ENCODE measurements at places on chromosomes 6 and 20.

DNA sequence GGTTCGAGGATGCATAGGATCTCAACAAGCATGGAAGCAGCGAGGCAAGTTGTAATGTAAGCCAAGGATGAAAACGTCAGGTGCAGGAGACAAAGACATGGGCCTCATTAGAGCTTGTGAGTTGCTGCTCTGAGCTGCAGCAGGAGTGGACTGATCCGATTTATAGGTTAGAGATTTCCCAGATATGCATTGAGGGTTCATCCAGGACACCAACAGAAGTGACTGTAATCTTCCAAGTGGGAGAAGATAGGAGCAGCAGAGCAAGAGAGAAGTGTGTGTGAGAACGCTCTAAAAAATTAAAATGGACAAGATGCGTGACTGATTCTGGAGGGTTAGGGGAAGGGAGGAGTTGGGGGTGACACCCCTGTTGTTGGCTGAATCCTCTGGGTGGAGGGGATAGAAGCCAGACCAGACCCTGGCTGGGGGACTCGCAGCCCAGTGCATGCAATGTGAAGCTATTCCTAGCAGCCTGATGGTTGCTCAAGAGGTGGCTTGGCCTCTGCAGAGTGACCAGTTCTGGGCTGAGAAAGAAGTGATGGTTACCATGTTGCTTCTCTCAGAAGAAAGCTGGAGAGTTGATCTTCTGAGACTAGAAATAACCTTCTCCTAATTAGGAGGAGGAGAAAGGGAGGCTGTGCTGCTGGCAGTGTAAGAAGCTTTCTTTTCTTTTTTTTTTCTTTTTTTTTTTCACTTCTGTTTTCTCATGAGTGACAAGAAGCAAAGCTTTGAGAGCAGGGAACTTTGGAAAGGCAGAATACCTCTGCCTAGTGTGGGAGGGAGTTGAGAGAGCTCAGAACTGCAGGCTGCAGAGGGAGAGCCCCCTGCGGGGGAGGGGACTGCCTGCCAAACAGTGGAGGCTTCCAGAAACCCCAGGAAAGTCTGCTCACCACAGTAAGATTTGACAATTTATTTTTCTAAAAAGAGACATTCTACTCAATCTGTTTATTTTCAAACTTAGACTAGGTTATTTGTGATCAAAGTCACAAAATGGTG is 116.9 kb downstream of the SLX4IP start:
- DNase-seq, result no peak

GRCh38 chr6:25946631-25947030 is 16.0 kb upstream of the TRIM38 start:
- DNase-seq, result no peak

DNA sequence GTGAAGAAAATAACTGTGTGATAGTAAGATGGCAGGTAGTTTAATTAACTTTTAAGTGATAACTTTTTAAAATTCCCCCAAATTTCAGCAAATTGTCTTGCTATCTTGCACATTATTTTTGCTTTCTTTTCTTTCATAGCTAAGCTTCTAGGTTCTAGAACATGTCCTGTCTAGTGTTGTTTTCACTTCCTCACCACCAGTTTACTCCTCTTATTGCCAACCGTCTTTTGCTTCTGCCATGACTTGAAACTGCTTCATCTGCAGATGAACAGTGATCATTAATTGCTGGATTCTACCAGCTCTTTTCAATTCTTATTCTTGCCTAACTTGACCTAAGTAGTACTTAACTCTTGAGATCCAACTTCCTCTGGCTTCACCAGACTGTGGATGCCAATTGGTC is 137.8 kb downstream of the CENPW start:
- DNase-seq, result no peak

- no peak for DNase-seq
These were observed 139.1 kb upstream of the GMDS start for GRCh38 chr6:2384528-2384927.

DNA sequence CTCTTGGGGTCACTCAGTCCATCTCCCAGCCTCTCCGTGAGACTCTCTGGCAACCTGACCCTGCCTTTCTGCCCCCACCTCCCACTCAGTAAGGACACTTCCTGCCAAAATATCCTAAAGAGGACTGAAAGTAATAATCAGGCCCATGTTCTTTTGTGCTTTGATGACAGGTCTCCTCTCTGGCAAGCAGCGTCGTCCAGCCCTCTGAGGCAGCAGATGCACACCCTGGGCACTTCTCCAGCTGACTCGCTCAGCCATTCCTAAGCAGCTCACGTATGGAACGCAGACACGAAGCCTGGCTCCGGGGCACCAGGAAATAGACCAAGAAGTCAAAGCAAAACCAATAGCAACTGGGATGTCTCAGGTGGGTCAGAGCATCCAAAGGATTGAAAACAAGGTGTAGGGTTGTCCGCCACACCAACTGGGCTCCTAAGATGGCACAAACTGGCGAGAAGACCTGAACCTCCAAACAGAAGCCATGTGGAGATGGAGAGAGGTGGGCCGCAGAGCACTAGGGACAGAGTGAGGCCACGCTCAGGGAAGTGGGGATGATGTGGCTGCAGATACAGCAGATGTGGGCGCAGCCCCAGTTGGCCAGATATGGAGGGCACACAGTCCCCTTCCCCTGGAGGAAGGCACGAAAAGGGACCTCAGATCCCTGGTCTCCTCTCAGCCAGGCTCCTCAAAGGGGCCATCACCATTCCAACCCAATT is 99.3 kb downstream of the PRND start:
- peak; percentile 85 for DNase-seq

DNA sequence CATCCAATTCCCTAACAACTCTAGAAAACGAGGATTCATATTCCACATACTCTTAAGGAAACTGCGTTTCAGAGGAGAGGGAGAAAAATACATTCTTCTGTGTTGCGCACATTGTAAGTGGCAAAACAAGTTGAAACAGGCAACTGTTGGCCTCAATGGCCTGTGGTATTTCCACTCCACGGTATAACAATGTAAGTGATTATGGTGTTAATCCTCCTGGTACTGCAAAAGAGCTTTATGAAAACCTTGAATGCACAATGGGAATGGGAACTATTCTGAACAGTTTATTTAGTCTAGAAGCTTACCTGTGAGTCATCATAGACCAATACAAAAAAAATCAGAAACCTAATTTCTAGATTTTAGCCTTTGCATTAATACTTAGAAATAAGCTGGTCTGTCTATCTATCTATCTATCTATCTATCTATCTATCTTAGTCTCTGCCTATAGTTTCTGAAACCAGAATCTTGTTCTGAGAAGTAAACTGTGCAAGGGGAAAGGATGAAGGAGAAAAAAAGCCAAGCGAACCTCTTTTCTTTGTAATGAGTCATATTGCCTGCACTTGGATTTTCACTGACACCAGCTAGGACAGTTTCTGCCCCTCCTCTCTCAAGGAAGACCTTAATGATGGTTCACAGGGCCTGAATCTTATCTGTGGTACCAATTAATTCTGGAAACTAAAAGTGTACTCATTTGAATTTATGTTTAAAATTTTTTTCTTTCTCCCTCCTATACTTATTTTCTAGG is 101.5 kb downstream of the RNF144B start:
- DNase-seq, result no peak

- no peak for DNase-seq
These were observed 52.8 kb upstream of the CDYL start for GRCh38 chr6:4723383-4723782.

DNA sequence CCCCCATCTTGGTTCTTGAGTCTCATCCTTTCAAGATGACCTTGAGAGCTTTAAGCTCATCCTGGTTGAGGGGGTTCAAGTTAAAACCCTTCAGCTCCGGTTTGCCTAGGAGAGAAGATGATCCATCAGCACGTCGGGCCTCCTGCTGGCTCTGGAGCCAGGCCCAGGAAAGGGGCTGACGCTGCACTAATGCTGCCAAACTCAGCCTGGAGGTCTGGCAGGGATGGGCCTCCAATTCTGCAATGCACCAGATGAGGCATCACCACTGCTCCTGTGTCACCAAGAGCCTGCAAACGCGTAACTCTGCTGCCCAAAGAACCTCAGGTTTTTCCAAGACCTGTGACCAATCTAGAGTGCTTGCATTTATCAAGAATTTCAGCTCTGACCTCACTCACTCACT is 6.1 kb downstream of the PDRG1 start:
- DNase-seq, result peak; percentile 21

DNA sequence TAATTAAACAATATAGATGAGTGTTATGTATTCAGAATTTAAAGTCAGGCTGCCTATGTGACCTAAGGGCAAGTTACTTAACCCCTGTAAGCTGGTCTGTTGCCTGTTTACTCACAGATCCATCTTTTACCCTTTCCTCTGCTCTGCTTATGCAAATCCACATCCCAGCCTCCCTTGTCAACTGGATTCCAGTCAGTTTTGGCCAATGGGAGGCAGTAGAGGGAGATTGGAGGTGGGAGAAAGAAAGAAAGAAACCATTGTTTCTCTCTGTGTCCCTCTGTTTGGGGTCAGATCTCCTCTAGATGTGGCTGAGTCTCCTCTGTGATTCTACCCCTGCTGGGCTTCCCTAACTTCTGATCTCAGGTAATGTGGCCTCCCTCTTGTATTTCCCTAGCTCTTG is 266.8 kb upstream of the PLN start:
- no peak for DNase-seq

DNA sequence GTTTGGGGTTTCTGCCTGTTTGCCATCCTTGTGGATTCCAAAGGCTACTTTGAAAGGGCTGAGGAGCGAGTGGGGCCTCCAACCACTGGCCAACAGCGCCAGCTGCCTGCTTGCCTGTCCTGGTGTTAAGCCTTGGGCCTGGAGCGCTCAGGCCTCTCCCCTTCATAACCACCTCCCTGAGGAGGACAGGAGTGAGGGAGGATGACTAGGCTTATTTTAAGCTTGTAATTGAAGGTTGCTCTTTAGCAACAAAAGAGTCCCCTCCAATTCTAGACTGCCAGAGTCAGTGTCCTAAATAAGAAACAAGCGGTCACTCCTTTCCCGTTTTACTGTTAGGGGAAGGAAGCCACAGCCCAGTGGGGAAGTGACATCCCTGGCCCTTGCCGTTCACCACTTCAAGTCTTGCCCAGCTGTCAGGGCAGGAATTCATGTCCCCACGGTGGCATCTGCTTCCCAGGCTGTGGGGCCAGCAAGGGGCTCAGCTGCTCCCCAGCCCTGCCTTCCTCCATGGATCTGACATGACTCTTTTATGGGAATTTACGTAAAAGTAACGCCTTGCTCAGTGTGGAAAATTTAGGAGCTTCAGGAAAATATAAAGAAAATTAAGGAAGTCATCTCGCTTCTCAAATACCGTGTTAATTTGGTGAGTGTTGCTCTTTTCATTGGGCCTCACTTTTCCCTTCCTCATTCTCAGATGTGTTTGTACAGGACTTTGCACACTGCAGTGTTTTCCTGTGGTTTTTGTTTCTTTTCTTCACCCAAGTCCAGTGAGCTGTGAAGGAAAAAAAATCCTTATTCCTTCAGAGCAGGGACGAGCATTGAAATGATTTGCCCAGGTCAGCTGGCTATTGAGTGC is 57.8 kb downstream of the SSR1 start:
- DNase-seq, result no peak

GRCh38 chr20:46999801-47000465 is 105.3 kb downstream of the EYA2 start:
- no peak for DNase-seq

- no peak for DNase-seq
These were observed 66.0 kb downstream of the HS3ST5 start for GRCh38 chr6:114276783-114277182.

GRCh38 chr6:42095776-42096541 is 45.6 kb downstream of the TAF8 start:
- no peak for DNase-seq

- DNase-seq, result no peak
These were observed 32.6 kb downstream of the BAK1 start for GRCh38 chr6:33547499-33547898.

- no peak for DNase-seq
These were observed 193.6 kb downstream of the NKAIN2 start for GRCh38 chr6:123997223-123997622.

DNA sequence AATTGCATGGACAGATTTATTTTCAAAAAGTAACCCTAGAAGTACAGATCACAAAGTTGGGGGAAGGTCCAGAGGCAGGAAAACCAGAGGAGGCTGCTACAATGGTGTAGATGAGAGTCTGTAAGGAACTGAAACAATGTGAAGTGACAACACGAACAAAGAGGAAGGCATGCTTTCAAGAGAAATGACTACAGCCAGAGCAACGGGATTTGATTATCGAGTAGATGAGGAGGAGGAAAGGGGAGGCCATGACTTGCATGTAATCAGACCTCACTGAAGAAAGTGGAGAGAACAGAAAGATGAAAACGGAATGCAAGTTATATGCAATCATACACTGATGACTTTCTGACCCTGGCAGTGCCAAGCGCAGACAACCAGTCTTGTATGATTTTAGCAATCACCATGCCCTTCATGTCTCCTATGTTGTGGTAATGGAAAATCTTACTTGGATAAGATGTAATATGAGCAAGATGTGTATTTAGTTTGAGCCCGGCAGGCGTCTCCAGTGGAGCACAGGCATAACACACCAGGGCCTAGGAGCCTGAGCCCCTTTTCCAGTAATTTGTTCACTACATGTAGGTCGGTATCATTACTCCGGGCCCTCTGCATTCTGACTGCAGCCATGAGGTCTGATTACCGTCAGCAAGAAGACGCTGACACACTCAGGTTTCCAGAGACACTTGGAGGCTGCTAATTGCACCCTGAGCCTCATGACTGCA is 34.0 kb upstream of the FAM83C start:
- no peak for DNase-seq

GRCh38 chr6:65170273-65170672 is 536.8 kb downstream of the EYS start:
- DNase-seq, result peak; percentile 8

- DNase-seq, result peak; percentile 91
These were observed 4.3 kb downstream of the SDCBP2 start for GRCh38 chr20:1324598-1325172.

DNA sequence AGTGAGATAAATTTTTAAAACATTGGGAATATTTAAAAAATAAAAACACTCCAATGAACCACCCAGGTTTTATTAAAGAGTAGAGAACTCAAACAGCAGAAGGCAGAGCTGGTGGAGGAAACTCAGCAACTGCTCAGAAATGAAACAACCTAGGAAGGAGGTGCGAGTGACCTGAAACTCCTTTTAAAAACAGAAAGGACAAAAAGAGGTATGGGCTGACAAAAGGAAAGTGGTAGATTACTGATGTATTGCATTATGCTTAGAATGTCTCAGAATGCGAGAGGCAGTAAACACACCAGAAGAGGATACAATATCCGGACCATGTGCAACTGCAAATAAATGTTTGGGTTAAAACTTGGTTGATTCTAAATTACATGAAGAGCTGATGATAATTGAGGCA is 97.6 kb downstream of the ESR1 start:
- DNase-seq, result no peak

GRCh38 chr6:111173946-111174345 is 86.6 kb downstream of the SLC16A10 start:
- DNase-seq, result no peak

- no peak for DNase-seq
These were observed 245.3 kb upstream of the FOXQ1 start for GRCh38 chr6:1066449-1067090.

GRCh38 chr20:36885356-36885755 is 9.4 kb downstream of the TLDC2 start:
- DNase-seq, result peak; percentile 26

Measured in fibroblast of mammary gland (primary cell).